ENCODE measurements at places on chromosomes 6 and 20.
A peak's percentile ranks its signal among the peaks of the same experiment; 100 is the strongest.

GRCh38 chr6:163728442-163729126 lies 314.1 kb downstream of the QKI start:
- no peak for DNase-seq

DNA sequence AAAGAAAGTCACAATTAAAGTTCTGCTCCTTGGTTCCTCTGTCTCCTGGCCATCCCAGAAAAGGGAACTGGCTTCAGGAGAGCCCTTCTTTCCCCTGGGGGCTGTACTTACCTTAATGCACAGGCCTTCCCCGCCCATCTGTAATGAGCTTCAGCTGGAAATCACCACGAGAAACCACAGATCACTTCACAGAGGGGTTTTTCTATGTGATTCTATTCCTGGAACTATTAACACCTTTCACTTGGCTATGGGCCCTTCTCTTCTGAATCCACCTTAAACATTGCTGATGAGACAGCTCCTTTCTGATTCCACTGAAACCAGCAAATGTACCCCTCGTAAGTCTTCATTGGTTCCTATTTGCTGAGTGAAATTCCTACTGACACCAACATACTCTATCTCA lies 80.7 kb downstream of the FOXF2 start:
- no peak for DNase-seq

GRCh38 chr6:166592821-166593220 lies 6.3 kb upstream of the RAMACL start:
- DNase-seq = no peak

DNA sequence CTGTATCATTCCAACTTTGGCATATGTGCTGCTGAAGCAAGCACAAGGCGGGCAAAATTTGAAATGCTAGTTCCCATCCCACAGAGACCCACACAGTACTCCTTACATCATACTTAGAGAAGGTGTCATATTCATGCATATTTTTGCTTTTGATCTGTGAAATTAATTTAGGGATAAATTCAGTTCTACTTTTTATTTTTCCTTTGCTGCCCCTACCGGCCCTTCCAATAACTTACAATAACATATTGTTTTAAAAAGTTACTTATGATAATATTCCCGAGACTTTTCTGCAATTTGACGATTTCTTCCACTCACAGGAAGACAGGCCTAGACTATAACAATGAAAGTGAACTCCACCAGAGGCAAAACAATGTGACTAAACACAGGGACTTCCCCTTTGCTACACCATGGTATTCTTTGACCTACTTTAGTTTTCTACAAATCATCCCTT lies 35.0 kb downstream of the SESN1 start:
- DNase-seq = no peak

- no peak for DNase-seq
Measured at GRCh38 chr6:16512544-16513290, 248.5 kb downstream of the ATXN1 start.

- no peak for DNase-seq
Measured at GRCh38 chr20:32962053-32962452, 42.2 kb downstream of the SUN5 start.

DNA sequence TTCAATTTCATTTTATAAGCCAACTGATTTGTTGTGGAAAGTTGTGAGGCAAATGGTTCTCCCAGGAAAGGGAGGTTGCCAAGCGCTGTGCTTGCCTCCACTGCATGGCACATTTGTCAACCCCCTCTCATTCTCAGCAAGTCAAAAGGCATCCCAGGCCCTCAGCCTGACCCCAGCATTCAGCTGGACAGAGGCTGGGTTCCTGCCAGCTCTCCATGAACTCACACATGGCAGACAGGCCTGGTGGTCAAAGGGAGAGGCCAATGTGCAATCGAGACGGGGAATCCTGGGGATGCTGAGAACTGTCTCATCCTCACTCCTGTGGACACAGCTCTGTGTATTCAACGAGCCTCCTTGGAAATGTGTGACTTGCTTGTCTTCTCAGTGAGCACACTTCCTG lies 106.0 kb upstream of the CDH4 start:
- DNase-seq = no peak

- peak; percentile 49 for DNase-seq
Measured at GRCh38 chr6:27720607-27721580, 191.3 kb downstream of the OR2B2 start.

- no peak for DNase-seq
Measured at GRCh38 chr20:48724891-48725554, 102.8 kb downstream of the PREX1 start.

GRCh38 chr20:36308353-36308752 lies 2.2 kb downstream of the DLGAP4 start:
- DNase-seq = no peak

GRCh38 chr6:89574910-89575561 lies 63.5 kb downstream of the LYRM2 start:
- no peak for DNase-seq

DNA sequence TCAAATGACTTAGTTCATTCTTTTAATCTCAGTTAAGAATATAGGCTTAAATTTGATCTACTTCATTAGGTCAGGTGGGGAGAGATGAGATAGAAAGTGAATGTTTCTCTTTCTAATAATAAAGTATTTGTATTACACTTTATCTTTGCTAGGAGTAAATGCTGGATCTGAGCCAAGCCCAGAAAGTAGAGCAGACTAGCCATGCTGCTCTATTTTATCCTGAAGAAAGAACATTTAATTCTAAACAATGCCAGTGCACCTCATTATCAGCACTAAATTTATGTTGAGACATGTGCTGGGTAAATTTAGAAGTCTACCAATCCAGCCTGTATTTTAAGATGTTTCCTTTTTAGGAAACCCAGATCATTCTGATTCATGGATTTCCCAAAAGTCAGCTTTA lies 43.5 kb downstream of the AKIRIN2 start:
- no peak for DNase-seq

- DNase-seq = peak; percentile 83
Measured at GRCh38 chr20:53609491-53610445, 16.1 kb upstream of the ZNF217 start.

GRCh38 chr6:76217606-76218005 lies 145.1 kb upstream of the IMPG1 start:
- DNase-seq = no peak

DNA sequence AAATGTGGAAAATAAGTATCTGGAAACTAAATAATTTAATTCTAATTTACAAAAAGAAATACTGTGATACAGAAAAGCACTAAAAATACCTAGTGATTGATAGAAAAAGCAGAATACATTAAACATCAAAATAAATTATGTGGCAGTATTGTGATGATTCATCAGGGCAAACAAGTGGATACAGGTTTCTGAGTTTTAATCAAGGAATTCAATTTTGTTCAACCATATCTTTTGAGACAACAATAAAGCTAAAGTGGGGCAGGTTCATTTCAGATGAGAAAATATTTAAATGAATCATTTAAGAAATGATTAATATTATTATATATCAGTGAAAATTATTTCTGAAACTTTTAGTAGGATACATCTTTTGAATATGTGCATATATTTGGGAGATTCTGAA lies 49.8 kb downstream of the GRIK2 start:
- DNase-seq = no peak

- DNase-seq = no peak
Measured at GRCh38 chr6:21189759-21190158, 403.8 kb upstream of the SOX4 start.

- no peak for DNase-seq
Measured at GRCh38 chr6:166955865-166956443, 396 bp downstream of the RNASET2 start.

DNA sequence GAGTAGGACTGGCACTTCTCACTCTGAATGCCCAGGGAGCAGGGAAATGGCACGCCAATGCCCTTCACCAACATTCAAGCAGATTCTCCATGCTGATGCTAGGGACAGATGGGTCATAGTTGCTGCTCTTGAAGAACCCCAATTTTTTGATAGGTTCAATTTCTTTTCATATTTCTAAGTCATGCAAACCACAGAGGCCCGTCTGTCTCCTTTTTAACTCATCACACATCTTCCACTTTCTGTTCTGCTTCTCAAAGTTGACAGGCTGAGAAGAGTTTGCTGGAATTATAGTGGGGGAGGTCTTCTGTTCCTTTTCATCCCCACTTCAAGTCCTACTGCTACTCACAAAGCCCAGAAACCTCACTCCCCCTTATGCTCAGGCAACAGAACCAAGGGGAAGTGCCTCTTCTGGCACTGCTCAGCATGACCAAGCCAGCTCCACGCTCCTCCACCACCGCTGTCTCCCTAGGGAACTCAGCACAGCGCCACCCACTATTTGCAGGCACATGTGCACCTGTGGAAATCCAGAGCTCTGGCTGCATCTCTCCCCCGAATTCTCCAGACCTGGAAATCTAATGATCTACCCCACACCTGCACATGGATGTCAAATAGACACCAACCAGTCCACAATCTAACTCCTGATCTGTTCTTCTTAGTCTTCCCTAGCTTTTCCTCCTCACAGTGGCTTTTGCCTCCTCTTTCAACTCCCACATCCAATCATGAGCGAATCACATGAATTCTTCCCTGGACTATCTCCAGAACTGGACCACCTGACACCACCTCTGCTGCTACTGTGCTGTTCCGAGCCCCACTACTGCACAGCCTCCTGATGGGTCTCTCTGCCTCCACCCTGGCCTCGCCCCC lies 10.7 kb downstream of the ZBTB24 start:
- no peak for DNase-seq

- peak; percentile 39 for DNase-seq
Measured at GRCh38 chr20:4519534-4519933, 202.2 kb upstream of the PRND start.

GRCh38 chr20:53077373-53078205 lies 105.4 kb downstream of the TSHZ2 start:
- DNase-seq = peak; percentile 54

GRCh38 chr6:57315111-57315510 lies 2.3 kb upstream of the PRIM2 start:
- DNase-seq = no peak

GRCh38 chr6:81572020-81572419 lies 180.5 kb downstream of the TENT5A start:
- DNase-seq = no peak

- DNase-seq = no peak
Measured at GRCh38 chr20:6164421-6165341, 41.9 kb upstream of the FERMT1 start.

GRCh38 chr6:25899123-25899522 lies 25.1 kb upstream of the SLC17A3 start:
- DNase-seq = no peak

- no peak for DNase-seq
Measured at GRCh38 chr6:30470968-30471367, 18.3 kb upstream of the HLA-E start.

- no peak for DNase-seq
Measured at GRCh38 chr20:39049148-39049547, 87.0 kb downstream of the DHX35 start.

DNA sequence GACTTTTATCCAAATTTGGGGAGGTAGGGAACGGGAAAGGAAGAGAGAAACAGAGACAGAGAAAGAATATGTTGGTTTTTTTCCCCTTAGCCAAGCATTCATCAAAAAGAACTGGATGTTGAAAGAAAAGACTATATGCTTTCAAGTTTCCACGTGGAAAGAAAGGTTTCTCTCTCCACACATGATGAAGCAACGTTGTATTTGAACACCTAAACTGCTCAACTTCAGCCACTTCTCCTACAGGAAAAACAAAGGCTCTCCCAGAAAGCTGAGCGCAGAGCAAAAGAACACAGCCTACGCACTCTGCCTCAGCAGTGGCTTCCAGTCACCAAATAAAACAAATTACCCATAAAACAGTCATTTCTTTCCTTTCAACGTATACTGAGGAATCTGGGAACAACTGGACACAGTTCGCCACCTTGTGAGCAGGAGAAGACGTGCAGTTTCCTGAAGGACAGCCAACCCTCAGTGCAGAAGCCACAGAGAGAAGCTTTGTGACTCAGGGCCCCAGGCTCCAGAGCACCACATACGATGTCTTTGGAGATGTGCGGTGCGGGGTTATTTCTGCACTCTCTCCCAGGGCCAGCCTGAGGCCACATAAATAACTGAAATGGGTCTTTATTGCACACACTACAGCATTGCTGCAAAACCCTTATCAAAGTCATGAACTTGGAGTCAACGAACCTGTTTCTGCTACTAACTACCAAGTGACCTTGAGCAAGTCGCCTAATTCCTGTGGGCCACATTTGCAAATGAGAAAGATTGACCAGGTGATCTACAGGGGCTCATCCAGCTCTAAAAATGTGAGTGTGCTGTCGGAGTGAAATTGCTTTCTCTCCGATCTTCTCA lies 10.1 kb downstream of the IL17F start:
- peak; percentile 68 for DNase-seq

DNA sequence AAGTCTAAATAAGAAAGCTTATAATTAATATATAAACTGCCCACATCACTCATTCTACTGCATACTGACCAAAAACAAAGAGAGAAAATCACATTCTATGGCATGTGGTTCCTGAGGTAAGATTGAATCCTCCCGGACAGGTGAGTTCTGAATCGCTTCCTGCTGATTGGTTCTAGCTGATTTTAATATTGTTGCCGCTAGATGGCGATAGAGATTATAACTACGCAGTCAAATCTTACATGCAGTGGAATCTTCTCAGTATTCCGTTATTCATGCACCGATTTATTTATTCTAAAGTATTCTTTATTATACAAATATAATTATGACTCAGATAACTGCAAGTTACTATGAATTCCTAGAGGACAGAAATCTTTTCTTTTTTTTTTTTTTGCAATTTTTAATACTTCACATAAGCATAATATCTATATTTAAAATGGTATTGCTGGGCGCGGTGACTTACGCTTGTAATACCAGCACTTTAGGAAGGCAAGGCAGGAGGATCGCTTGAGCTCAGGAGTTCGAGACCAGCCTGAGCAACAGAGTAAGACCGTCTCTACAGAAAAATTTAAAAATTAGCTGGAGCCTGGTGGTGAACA lies 24.2 kb upstream of the TMX4 start:
- DNase-seq = peak; percentile 13

- DNase-seq = no peak
Measured at GRCh38 chr20:40943591-40943990, 85.0 kb upstream of the TOP1 start.

GRCh38 chr6:156545931-156546330 lies 231.2 kb upstream of the ARID1B start:
- DNase-seq = no peak

GRCh38 chr20:62685781-62686555 lies 22.7 kb upstream of the NTSR1 start:
- no peak for DNase-seq

DNA sequence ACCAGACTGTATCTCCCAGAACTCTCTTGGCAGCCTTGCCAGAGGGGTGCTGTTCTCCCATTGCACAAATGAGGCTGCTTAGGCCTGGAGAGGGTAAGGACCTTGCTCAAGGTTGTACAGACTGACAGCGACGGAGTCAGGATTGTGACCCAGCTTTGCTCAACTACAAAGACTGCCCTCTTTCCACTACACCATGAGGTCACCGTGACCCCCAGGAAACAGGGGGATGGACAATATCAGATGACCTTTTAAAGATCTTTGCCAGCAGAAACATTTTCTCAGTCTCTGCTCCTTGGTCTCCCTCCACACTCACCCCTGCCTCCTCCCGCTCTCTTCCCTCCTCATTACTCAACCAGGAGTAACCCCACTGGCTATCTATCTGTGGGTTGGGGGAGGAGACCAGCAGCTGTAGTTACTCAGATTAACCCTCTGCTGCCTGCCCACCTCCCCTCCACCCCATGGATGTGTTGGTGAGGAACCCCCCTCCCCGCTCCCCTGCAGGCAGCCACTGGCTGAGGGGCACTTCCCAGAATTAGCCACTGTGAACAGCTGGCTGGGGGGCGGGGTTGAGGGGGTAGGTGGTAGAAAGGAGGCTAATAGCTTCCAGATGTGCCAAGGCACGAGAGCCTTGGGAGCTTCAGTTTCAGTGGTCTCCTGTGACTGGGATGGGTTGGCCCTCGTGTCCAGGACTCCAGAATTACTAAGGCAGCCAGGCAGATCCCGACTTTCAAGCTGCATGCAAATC lies 26.9 kb upstream of the MRPS18A start:
- DNase-seq = no peak

All from stimulated activated CD4-positive, alpha-beta T cell treated with anti-CD3 and anti-CD28 coated beads, Interleukin-15, amount 100 ng/mL, for 24 hours (primary cell).